Naive B cell (primary cell): ENCODE measurements at places on chromosomes 1 and 21.

DNA sequence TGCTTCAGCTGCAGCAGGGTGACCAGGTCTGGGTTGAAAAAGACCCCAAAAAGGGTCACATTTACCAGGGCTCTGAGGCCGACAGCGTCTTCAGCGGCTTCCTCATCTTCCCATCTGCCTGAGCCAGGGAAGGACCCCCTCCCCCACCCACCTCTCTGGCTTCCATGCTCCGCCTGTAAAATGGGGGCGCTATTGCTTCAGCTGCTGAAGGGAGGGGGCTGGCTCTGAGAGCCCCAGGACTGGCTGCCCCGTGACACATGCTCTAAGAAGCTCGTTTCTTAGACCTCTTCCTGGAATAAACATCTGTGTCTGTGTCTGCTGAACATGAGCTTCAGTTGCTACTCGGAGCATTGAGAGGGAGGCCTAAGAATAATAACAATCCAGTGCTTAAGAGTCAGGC, 2.9 kb downstream of the C1QA start:
- no peak for DNase-seq

- no peak for DNase-seq
Observed at GRCh38 chr1:116330846-116331245, 42.2 kb upstream of the ATP1A1 start.

DNA sequence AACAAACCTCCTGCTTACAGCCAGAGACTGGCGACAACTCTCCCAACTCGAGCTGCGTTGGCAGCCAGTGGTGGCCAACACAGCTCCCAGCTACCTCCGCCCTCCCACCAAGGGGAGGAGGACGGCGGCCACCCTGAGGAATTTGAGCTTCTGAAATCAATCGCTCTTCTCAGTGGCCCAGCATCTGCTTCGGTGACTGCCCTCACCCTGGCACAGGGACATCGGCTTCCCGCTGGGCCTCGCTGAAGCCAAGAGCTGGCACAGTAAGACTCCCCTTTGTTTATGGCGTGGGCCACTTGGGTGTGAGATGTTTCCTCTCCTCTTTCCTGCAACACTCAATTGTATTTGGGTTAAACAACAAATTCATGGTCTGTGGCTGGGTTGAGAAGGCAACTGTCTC, 136.2 kb downstream of the ZBTB18 start:
- no peak for DNase-seq

GRCh38 chr1:9719978-9720722, 68.6 kb downstream of the PIK3CD start:
- DNase-seq, result no peak

GRCh38 chr1:54095546-54096226, 42.3 kb downstream of the TCEANC2 start:
- DNase-seq, result no peak
